ENCODE measurements at places on chromosomes 6 and 20. TPM values are rescaled to one million over a fixed set of nuclear protein-coding genes. Genes with fewer than 3 reads are reported as not detected.

Gene CNR1
- total RNA-seq = not detected

- no peaks in the 10 kb centered on the region for H3K27me3 ChIP-seq
- DNase-seq = no peak
- no peak overlapping the region for H3K4me3 ChIP-seq
- no peaks in the 10 kb centered on the region for H3K4me1 ChIP-seq
- no peak overlapping the region for H3K27ac ChIP-seq
- H3K36me3 ChIP-seq = no peaks in the 10 kb centered on the region
Measured at GRCh38 chr6:56730663-56731529, 88.2 kb upstream of the DST start.

- H3K36me3 ChIP-seq = peaks cover 16% of the 10 kb centered on the region
- no peak for DNase-seq
- H3K27me3 ChIP-seq = no peaks in the 10 kb centered on the region
- H3K27ac ChIP-seq = no peak overlapping the region
- no peak overlapping the region for H3K4me3 ChIP-seq
- peaks cover 11% of the 10 kb centered on the region for H3K4me1 ChIP-seq
Measured at GRCh38 chr6:96888745-96889144, 8.9 kb downstream of the NDUFAF4 start.

GRCh38 chr6:27126815-27127537 is 120.5 kb upstream of the PRSS16 start:
- H3K4me3 ChIP-seq = peak overlapping the region; percentile 68
- H3K27ac ChIP-seq = peak overlapping the region; percentile 67
- no peaks in the 10 kb centered on the region for H3K36me3 ChIP-seq
- H3K4me1 ChIP-seq = peaks cover 20% of the 10 kb centered on the region
- peak; percentile 89 for DNase-seq

- no peak for DNase-seq
- H3K4me1 ChIP-seq = peaks cover 96% of the 10 kb centered on the region
- peaks cover 55% of the 10 kb centered on the region for H3K36me3 ChIP-seq
- no peaks in the 10 kb centered on the region for H3K27me3 ChIP-seq
Measured at GRCh38 chr6:111767752-111768430, 105.4 kb downstream of the FYN start.

GRCh38 chr6:11292091-11292490 is 59.6 kb upstream of the NEDD9 start:
- H3K36me3 ChIP-seq = peaks cover 55% of the 10 kb centered on the region
- H3K27ac ChIP-seq = peak overlapping the region; percentile 24
- peaks cover 16% of the 10 kb centered on the region for H3K4me1 ChIP-seq
- H3K4me3 ChIP-seq = no peak overlapping the region

All from activated CD4-positive, alpha-beta T cell treated with anti-CD3 and anti-CD28 coated beads for 36 hours (primary cell).